ENCODE measurements at places on chromosomes 1 and 21.

- no peak for DNase-seq
Observed at GRCh38 chr1:182407724-182408123, 7.3 kb upstream of the TEDDM1 start.

DNA sequence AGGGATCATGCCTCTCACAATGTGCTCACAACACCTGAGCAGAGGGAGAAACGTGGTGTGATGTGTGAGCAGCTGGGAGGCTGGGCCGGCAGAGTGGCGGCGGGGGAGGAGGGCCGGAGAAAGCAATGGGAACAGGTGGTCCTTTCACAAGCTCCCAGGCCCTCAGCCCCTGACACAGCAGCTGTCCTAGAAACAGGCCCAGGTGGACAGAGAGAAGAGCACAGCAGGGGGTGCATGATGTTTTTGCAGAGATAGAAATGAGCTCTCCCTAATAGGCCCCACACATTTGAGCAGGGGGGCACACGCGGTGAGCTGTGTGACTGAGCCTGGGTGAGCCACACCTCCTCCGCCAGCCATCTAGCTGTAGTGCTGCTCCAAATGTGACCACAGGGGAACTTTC lies 7.6 kb upstream of the RGS16 start:
- peak; percentile 92 for DNase-seq

GRCh38 chr21:36803051-36803645 lies 104.2 kb downstream of the SIM2 start:
- DNase-seq, result no peak

GRCh38 chr1:231493421-231494185 lies 34.9 kb upstream of the TSNAX start:
- no peak for DNase-seq

- no peak for DNase-seq
Observed at GRCh38 chr1:212638492-212639151, 30.1 kb downstream of the ATF3 start.

DNA sequence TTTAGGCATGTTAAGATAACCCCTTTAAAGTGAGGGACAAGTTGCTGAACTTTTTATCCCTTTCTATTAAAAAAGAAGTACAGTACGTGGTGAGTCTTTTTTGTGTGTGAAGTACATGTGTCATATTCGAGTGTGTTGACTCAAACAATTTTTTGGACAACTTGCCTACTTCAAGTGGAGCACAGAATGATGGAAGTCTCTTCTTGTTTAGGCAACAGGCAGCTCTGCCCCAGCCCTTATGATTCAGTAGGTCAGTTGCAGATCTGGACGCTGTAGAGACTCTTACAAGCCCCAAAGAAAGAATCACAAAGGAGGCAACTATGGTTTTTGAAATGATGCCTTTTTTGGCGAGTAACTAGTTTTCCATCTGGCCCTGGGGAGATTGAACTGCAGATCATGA lies 14.4 kb upstream of the ZFP69B start:
- DNase-seq, result no peak

- no peak for DNase-seq
Observed at GRCh38 chr1:54571326-54571725, 23.3 kb downstream of the ACOT11 start.

- DNase-seq, result no peak
Observed at GRCh38 chr1:23129846-23130245, 38.8 kb downstream of the LUZP1 start.

- no peak for DNase-seq
Observed at GRCh38 chr1:247435030-247435758, 19.2 kb downstream of the NLRP3 start.

DNA sequence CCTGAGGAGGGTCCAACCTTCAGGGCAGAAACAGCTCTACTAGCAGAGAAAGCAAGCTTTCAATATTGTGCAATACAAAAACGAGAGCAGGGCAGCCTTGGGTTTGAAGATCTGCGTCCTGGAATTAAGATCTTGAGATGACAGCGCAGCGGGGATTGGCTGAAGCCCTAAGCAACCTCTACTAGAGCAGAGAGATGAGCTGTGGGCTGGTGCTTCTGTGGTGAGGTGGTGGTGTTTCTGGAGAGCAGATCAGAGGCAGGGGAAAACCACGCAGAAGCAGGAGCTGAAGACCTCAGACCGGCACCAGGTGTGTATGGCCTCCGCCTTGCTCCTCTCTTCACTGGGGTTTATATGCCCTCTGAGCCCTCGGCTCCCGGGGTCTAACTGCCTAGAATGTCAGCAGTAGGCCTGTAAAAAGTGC lies 12.5 kb downstream of the TRAF3IP3 start:
- no peak for DNase-seq

DNA sequence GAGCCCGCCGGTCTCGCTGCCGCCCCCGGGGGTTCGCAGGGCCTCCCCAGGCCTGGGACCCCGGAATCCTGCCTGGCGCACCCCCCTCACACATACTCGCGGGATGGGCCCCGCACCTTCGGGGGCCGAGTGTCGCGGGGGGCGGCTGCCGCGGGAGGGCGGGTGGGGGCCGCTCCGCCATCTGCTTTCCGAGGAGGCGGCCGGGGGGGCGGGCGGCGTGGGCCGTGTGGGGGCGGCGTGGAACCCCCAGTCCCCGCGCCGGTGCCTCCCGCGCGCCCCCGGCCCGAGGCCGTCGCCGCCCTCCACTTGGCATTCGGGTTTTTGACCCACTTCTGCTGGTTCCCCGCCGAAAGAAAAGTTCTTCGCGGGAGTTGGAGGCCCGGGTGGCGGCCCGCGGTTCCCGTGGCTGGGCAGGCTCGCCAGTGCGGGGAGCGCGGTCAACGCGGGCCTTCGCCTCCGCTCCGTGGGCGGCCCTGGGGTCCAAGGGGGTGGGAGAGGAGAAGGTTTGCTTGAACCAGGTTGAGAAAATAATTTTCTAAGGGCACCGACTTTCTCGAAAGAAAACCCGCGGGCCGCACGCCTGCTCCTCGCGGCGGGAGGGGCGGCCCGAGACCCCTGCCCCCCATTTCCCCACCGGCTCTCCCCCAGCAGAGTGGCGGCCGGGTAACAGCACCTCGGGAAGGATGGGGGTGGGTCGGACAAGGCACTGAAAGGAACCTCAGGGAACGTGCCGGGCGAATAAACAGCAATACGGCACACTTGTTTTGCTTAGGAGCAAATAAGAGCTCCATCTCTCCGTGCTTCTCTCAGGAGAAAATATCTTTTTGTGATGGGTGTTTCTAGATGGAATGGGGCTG lies 1.6 kb downstream of the PHF13 start:
- DNase-seq, result no peak

GRCh38 chr1:177973585-177973984 lies 3.7 kb upstream of the SEC16B start:
- no peak for DNase-seq

DNA sequence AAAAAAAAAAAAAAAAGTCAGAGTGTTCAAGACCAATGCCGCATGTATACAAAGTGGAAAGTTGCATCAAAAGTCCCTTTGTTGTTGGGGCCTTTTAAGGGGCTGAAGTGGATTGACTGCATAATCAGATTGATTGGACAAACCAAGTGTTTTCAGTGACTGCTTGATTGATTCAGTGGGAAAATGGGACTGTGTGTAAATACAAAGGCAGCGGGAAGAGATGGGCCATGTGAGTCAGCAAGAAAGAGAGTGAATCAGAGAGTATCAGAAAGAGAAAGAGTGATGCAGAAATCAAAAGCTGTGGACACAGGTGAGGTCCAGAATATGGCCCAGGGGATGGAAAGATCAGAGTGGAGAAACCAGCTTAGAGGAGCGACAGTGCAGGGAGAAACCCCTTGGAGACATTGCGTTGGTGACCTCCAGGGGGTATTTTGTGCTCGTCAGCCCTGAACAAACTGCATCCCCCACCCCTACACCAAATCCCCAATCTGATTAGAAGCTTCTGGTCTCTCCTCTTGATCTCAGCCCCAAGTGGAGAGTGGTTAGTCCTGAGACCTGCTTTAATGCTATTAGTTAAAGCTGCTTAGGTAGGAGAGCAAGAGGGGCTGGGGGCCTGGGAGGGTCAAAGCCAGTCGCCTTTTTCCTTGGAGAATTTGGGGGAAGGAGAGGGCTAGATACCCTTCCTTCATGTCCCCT lies 5.1 kb upstream of the ETV3L start:
- no peak for DNase-seq

DNA sequence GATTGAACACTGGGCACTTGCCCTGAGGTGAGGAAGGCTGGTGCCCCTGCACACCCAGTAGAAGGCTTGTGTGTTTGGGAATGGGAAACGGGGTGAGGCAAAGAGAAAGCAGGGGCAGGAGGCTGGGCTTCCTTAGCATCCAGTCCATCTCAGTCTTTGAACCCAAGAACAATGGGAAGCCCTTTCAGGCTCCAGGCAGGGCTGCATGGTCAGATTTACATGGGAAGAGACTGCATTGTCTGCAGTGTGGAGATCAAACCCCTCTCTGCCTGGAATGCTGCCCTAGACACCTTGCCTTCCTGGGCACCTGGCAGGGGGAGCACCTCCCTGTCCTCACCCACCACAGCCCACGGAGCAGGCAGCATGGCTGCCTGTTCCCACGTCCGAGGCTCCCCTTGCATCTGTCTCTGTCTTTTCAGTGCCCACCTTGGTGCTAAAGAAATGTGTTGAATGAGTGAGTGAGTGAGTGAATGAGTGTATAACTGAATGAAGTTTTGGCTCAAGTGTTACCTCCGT lies 268.5 kb downstream of the GRIK3 start:
- no peak for DNase-seq

GRCh38 chr21:42107177-42107880 lies 36.2 kb downstream of the UMODL1 start:
- DNase-seq, result no peak

GRCh38 chr1:174964972-174965361 lies 34.8 kb upstream of the CACYBP start:
- DNase-seq, result no peak

DNA sequence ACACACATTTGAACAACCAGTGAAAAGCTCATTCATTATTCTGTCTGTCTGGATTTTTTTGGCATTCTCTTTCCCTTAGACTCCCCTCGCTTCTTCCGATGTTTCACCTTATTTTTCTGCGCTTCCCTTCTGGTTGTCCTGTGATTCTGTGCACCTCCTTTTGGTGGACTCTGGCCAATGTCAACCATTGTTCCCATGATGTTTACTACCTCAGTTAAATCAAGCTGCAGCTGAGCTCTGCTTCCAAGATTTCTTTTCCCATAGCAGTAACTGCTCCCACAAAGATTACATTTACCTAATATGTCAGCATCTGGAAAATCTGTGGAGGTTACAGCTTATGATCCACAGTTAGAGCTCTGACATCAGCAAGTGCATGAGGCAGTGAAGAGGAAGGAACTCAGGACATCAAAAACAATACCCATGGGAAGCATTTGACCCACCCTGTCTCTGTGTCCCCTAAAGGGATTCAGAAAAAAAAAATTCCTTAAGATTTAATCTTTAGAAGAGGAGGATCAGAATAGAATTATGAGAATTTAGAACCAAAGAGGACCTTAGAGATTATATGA lies 69.9 kb upstream of the ADAMTS5 start:
- DNase-seq, result no peak

GRCh38 chr1:94160811-94161210 lies 39.9 kb upstream of the ABCA4 start:
- no peak for DNase-seq

GRCh38 chr1:56150441-56151215 lies 428.7 kb downstream of the PLPP3 start:
- no peak for DNase-seq

DNA sequence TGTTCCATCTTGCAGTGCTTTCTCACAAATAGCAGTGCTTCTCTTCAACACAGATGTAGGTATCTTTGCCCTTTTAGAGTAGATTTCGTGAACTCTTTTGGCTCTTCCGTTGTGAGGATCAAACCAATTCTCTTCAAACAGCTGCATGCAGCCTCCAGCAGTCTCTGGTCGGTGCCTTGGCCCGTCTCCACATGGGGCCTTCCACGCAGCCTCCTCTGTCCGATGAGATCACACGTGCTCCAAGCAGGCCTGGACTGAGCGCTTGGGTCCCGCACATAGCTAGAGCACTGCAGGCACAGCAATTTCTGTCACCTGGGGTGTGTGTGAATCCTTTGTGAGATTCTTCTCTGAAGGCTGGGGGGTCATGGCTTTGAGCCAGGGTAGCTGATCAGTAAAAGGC lies 82.8 kb upstream of the KCNE2 start:
- no peak for DNase-seq

- no peak for DNase-seq
Observed at GRCh38 chr1:101465941-101466340, 229.1 kb downstream of the S1PR1 start.

DNA sequence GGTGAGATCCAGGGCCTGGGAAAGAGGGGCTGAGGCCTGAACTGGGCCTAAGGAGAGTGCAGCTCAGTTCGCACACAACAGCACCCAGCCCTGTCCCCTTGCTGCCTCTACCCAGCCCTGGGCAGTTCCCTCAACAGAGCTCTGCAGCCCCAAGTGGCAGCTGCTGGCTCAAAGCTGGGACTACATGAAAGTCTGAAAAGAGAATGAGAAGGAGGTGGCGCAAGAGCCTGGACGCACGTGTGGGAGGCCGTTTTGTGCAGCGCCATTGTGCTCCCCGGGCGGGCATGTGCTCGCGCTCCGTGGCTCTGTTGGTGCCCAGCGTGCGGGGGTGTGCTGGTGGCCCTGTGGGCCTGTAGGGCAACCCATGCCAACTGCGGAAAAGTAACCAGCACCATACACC lies 10.3 kb downstream of the GPR37L1 start:
- DNase-seq, result no peak

GRCh38 chr21:28334407-28334806 lies 658.3 kb downstream of the LTN1 start:
- DNase-seq, result no peak

DNA sequence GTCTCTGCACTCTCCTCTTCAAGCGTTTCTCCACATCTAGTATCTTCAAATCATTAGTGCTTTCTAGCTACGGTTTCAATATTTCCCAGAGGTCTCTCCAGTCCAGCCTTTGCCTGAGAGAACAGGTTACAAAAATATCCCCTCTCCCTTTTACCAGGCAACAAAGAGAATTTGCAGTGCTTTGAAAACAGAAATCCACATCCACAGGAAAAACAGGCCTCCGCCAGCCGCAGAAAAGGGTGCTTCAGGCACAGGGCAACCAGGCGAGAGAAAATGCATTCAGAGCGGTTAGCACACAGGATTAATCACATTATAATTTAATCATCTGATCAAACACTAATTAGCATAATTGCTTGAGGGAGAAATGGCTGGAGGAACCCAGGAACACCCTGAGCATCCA lies 13.8 kb downstream of the DSCAM start:
- no peak for DNase-seq

DNA sequence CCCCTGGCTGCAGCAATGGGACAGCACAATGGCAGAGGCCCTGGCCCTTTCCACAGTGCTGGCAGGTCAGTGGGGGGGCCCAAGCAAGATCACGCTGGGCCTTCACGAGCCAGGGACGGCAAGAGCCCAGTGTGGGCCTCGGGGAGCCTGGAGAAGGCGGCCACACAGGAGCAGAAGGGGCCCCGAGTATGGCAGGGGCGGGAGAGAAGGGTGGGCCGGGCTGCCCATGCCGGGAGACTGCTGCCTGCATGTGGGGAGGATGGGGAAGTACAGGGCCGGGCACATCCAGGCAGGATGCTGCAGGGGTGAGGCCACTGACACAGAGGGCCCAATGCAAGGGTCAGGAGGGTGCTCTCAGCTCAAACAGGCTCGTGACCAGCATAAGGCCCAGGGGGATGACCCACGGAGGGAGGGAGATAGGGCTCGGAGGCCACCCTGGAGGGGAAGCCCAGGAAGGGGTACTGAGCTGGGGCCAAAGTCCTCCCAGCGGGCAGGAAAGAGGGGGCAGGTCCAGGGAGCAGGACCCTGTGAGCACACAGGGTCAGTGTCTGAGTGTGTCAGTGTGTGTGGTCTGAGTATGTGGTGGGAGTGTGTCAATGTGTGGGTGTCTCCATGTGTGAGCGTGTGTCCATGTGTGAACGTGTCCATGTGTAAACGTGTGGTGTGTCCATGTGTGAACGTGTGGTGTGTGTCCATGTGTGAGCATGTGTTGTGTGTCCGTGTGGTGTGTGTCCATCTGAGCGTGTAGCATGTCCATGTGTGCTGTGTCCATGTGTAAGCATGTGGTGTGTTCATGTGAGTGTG lies 13.1 kb downstream of the SLC19A1 start:
- no peak for DNase-seq

Measured in NCI-H187 (cell line).